Amniotic stem cell (primary cell): ENCODE measurements at places on chromosomes 7 and 10.

DNA sequence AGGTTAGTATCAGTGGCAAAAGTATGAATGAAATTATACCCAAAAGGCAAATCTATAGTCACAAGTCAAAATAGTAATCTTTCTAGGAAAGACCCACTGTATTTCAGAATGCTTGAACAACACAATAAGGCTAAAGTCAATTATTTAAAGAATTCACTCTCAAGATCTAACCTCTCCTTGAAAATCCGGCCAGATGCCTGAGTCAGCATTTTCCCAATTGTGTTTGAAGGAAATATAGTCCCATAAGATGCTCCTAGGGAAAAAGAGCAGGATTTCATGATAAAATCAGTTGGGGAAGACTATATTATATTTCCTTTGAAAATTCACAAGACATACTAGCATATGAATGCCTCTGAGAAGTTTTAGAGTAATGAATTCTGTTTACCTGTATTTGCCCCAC is 1075.0 kb downstream of the GRM8 start:
- no peak for DNase-seq

DNA sequence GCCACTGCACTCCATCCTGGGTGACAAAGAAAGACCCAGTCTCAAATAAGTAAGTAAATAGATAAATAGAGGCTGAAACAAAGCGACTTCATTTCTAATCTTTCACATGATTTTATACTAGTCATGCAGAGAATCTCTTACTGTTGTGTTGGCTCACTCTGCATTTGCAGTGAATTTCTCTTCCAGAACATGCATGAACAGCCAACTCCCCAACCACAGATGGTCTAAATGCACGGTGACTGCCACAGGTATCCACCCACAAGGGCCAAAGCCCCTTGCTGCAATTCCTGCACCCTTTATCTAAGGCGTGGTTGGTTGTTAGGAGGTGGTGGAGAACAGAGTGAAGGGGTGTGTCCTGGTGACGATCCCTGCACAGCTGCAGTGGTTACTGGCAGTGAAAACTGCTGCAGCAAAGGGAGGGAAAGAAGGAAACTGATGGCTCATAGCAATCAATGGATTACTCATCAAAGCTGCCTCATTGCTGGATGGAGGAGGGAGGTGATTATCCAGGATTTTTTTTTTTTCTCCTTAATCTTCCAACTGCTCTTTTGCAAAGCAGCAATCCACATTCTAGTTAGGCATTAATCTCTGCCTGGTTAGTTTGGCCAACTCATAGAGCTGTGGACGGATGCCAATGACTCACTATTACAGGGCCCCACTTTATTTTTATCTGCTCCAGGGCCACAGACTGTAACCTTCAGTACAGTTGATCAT is 50.6 kb downstream of the PRTFDC1 start:
- peak; percentile 67 for DNase-seq

DNA sequence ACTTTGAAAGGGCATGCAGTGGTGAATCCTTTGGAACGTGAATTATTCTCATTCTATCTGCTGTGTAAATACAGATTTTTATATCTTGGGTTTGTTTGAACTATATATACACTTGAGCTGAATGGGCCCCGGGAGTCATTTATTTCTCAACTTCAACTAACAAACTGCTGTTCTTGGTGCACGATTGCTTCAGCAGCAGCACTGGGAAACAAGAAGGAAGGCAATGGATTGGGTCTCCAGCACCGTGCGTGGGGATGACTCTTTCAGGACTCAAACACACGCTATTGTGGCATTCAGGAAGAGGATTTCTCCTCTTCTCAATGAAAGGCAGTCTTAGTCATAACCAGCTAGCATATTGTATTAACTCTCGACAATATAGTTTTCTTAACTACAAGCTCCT is 226.0 kb upstream of the NFE2L3 start:
- DNase-seq = no peak

DNA sequence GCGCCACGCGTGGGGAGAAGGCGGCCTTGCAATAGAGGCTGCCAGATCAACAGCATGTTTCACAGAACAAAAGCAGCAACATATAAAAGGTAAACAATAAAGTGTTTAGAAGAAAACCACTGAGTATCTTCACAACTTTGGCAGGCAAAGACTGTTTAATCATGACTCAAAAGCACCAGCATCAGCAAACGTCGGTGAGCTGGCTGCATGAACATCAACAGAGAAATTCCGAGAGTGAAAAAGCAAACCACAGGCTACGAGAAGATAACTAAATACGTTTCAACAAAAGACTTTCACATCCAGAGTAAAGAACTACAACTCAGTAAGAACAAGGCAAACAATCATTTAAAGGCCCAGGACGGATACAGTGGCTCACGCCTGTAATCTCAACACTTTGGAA is 172.0 kb downstream of the MAD1L1 start:
- DNase-seq = no peak
